ENCODE measurements at places on chromosomes 12 and 14.

GRCh38 chr14:88198446-88198845 lies 124.6 kb downstream of the KCNK10 start:
- DNase-seq, result no peak

GRCh38 chr12:2408262-2408661 lies 355.5 kb downstream of the CACNA1C start:
- DNase-seq, result no peak

DNA sequence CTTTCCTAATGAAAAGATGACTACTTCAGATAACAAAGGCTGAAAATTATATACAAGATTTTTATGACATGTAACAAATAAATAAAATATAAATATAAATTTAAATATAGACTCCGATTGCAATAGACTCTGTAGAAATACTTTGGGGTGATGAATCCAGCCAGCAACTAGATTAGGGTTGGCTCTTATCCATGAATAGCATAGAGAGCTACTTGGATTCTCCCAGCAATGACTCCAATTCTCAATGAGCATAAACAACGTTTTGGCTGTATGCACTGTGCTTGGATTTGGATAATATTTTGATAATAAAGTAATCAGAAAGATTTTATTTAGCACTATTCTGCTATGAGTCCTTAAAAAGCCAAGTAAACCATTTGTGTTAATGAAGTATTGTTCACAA lies 58.0 kb upstream of the LRFN5 start:
- DNase-seq, result no peak

DNA sequence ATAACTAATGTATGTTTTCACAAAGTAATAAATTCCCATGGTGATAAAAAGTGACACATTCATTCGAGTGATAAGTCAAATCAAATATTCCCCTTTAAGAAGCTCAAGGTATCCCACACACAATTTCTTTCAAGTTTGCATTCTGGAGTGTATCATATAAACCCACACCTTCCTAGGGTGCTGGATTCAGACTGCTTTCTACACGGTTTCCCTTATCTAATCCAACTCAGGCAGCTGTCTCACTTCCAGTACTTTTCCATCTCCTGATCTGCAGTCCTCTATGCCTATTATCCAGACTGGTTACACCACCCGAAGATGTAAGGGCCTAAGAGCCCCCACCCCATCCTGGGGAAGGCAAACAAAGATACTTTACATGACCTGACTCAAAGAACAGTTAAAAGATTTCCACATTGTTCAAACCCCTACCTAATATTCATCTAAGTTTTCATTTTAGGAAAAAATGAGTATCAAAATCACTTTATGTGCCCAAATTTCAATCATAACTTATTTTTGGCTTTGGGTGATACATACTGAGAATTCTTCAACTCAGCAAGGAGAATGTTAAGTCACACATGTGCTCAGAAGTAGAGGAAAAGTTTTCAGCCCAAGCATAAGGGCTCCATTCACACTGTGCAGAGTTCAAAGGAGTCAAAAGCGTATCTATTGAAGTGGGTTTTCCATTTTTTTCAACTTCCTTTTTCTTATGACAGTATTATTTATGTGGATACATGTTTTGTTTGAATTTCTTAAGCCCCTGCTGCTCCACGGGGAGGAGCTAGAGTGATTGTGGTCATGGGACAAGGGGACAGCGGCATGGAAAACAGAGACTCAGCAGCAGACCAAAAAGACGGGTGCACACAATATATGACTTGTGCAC lies 41.8 kb downstream of the CORO1C start:
- DNase-seq, result peak; percentile 94

DNA sequence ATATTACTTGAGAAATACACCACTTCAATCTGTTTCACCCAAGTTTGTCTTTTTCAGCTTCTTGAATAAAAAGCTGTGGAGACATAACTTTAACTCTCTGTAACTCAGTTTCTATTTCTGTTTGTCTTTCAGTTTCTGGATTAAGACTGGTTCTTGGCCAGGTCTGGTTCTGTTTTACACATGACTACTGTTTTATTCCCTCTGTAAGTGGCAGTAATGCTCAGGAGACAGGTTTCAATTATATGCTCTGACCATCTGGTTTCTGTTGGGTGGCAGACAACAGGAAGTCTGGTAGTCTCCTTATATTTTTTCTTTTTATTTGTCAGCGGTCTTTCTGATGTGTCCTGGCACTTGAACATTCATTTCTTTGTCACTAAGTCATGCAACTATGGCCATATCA lies 102.9 kb downstream of the RPS29 start:
- no peak for DNase-seq

DNA sequence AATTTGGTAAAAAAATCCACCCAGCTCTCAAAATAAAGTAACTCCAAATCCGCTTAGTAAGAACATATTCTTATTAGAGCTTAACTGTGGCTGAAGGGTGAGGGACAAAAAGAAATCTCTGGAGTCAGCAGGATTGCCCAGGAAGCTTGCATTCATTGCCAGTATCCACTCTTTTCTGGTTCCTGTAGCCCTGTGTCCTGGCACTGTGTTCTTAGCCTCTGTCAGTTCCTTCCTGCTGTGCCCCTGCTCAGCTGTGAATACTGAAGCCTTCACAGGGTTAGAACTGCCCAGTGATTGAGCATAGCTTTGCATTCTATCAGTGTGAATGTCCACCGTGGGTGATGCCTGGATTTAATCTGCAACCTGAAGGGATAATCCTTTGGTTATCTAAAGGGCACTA lies 266.9 kb upstream of the PELI2 start:
- peak; percentile 44 for DNase-seq

- DNase-seq, result no peak
Measured at GRCh38 chr12:54716261-54716660, 68.1 kb upstream of the DCD start.

DNA sequence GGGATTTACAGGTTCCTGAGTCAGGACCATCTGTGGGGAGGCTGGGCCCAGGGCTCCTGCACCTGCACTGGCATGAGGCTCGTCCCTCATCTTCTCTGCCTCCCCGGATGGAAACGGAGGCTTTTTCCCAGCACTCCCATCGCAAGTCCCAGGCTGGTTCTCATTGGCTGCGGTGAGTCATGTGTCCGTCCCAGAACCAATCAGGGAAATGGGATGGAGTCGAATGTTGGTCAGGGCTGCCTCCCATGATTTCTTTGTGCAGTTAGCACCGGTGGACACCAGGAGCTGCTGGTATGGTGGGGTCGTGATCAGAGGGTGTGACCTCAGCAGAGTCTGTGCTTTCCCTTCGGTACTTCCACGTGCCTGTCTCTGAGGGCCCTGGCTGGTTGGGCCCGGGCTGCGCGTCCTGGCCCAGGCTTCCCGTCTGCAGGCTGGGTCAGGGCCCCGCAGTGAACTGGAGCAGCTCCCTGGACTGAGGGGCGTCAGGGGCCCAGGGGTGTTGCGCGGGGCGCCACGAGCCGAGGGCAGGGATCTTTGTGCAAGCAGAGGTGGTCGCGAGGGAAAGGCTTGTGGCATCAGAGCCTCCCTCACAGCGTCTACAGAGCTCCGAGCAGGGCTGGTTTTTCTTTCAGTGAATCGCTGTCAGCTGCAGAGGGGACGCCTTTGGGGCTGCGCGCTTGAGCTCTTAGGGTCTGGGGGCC lies 168.1 kb downstream of the ADGRD1 start:
- no peak for DNase-seq

- DNase-seq, result no peak
Measured at GRCh38 chr12:30100741-30101140, 317.0 kb upstream of the TMTC1 start.

- peak; percentile 79 for DNase-seq
Measured at GRCh38 chr12:26298785-26299621, 103.6 kb downstream of the SSPN start.

GRCh38 chr14:23929822-23930294 lies 23.7 kb upstream of the DHRS4 start:
- peak; percentile 85 for DNase-seq

GRCh38 chr12:46590991-46591703 lies 218.6 kb upstream of the SLC38A2 start:
- no peak for DNase-seq

DNA sequence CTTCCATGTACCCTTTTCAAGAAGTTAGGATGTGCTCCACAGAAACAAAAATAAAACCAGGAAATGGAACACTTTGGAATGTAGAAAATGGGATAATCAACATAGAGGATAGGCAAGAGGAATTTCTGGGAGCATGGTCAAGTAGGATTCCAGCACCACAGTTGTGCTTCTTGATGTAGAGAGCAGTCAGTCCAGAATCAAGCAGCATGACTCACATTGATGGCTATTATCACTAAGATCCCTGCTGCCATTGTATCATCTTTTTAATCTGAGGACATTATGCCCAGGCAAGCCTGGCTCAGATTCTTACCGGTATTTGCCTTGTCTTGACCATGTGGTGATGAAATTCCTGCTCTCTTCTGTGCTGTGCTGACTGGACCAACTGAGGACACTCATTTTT lies 5.7 kb downstream of the ETFRF1 start:
- peak; percentile 35 for DNase-seq

DNA sequence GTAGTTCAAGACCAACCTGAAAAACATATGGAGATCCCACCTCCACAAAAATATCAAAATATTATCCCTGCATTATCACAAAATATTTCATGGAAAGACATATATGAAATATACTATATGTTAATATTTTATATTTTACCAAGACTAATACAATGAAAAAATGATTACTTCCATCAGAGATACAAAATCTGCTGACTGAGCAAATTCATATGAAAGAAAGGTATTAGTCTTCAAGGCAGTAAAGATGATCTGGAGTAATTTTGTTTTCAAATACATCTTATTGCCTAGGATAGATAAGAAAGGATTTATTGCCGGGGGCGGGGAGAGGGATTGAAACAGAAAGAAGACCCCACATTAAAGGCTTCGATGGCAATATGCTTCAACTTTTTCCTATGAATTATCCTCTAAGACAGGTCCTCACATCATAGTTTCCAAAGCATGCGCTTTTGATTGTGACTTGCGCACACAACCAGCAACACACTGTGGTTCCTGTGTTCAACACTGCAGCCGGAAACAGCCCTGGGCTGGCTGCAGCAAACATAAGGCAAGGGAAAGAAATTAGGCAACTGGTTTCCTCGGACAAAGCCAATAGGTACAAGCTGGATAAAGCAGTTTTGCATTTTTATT lies 83.2 kb downstream of the SPPL3 start:
- peak; percentile 48 for DNase-seq

DNA sequence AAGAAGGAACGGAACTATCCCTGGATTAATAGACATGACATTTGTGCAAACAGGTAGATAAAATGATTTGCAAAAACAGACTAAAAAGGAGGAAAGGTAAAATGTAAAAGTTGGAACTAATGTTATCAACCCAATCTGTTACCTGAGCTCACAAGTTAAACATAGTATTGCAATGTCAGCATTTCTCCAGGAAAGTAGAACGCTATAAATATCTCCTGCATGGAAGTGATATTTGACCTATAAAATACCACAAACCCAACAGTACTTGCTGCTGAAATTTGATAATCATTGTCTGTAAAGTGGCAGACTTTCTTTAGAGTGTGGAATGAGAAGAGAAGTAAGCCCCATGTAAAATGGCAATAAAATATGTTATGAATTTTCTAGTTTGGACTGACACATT lies 1435.7 kb downstream of the LRFN5 start:
- no peak for DNase-seq

GRCh38 chr14:99384450-99385417 lies 95.9 kb downstream of the SETD3 start:
- no peak for DNase-seq

DNA sequence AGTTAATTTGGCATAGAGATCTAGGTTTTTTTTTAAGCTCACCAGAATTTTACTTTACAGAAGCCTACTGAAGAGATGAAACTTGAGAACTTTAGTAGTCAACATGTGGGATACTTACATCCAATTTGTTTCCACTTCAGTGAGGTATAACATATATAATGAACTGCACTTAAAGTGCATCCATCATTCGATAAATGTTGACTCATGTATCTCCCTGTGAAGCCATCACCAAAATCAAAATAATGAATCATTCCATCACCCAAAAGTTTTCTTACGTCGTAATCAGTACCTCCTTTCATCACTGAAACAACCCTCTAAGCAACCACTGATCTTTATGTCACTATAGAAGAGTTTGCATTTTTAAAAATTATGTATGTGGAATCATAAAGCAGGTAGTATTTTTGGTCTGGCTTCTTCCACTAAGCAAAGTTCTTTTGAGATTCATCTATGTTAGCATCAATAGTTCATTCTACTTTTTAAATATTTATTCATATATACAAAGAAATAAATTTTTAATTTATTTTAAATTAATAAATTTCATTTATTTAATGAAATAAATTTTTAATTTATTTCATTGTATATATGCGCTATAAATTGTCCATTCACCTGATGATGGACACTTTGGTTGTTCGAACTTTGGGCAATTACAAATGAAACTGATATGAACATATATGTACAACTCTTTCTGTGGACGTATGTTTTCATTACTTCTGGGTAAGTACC lies 2.0 kb upstream of the CPNE8 start:
- DNase-seq, result no peak

DNA sequence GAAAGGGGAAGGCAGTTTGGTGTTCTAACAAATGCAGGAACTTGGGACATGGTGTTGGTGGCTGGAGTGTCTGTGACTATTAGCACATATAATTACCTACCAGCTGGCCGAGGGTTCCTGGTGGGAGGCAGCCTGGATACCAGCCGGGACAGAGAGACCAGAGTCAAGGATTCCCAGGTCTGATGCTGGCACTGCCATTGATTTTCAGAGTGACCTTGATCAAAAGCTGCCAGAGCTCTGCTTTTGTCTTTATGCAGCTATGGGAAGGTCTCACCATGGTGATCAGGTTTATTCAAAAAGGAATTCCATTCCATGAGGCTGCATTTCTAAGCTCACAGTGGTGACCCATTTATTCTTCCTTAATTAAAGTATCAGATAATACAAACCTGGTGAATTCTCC lies 101.0 kb upstream of the PWP1 start:
- no peak for DNase-seq

DNA sequence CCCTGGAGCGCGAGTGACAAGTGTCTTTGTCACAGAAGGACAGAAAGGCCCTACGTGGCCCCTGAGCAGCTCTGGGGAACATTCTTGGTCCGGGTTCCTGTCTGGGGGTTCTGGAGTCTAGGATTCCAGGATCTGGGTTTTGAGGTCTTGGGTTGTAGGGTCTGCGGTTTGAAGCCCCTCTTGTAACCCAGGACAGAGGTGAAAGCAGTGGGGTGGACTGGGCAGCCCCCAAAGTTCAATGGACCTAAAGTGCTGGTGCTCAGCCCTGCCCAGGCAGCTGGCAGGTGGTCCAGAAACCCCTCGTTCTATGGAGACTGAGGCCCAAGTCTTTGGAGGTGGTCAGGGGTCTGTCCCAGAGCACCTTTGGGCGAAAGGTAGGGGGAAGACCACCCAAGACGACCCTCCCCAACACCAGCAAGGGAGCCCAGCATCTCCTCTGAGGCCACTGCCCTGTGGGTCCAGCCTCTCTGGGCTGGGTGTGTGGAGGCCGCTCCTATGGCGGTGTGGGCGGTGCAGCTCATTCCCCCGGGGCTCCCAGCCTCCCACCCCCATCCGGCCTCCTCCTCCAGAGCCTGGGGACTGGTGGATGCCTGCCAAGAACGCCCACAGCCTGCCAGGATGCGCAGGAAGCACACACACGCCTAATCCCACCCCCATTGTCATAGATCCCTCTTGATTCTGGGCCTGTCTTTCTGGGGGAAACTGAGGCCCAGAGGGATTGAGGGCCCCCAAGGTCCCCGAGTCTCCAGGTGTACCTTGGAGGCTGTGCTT lies 30.2 kb upstream of the ANKRD9 start:
- DNase-seq, result peak; percentile 69
